ENCODE measurements at places on chromosomes 6 and 20.

DNA sequence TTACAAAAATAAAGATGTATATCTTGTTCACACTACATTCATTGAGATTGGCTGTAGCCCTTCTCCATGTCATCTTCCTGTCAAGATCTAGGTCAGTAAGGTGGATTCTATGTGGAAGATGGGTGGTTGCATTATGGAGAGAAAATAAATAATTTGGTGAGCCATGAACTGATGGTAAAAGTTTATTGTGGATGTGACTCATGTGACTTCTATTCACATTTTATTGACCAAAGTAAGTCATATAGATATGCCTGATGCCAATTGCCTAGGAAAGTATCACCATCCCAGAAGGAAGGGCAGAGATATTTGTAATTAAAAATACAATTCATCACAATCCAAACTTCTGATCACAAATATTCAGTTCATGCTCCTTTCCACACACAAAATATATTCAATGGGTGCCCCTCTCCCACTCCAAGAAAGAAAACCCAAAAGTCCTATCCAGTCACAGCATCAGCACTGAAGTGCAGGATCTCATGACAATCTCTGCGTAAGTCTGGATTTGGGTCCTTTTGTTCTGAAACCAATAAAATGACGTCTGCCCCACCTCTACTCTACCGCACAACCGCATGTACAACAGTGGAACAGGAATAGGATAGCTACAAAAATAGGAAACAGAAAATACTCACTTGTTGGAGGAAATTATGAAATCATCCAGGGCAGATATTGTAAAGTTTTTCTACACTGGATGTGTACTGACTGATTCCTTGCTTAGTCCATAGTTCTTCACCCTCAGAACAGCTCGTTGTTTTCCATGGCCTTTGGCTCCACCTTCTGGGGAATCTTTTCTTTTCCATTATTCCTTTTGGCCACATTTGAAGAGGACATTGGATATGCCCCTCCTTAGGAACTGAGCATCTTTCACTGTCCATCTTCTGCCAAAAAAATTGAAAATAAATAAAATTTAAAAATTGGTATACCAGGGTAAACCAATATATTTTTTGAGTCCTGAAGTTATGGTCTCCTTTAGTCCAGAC lies 16.1 kb upstream of the SLC17A3 start:
- DNase-seq: peak; percentile 47

DNA sequence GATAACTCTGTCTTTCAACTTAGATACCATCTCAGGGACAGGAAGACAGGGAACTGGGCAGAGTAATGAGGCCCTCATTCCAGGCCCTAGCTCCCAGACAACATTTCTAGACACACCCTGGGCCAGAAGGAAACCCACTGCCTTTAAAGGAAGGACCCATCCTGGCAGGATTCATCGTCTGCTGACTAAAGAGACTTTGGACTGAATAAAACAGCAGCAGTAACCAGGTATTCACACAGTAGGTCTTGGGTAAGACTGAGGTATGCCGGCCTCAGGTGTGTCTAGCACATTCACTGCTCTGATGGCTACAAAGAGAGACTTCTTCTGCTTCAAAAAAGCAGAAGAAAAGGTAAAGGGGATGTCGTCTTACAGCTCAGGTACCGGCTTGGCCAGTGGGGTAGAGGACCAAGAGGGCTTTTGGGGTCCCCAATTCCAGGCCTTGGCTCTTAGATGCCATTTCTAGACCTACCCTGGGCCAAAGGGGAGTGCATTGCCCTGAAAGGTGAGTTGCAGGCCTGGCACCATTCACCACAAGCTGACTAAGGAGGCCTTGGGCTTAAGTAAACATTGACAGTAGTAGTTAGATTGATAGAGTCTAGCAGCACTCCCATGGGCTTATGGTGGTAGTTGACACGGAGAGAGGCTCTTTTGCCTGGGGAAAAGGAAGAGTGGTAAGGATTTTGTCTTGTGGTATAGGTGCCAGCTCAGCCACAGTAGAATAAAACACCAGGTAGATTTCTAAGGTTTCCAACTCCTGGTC lies 13.4 kb downstream of the SNX14 start:
- DNase-seq: peak; percentile 28

GRCh38 chr6:158049055-158050028 lies 67.7 kb downstream of the SYNJ2 start:
- no peak for DNase-seq

- no peak for DNase-seq
Observed at GRCh38 chr20:34579979-34580940, 21.7 kb downstream of the MAP1LC3A start.

GRCh38 chr6:158783167-158783450 lies 36.1 kb downstream of the EZR start:
- DNase-seq: no peak

- DNase-seq: peak; percentile 58
Observed at GRCh38 chr20:11035211-11035610, 361.4 kb upstream of the JAG1 start.

DNA sequence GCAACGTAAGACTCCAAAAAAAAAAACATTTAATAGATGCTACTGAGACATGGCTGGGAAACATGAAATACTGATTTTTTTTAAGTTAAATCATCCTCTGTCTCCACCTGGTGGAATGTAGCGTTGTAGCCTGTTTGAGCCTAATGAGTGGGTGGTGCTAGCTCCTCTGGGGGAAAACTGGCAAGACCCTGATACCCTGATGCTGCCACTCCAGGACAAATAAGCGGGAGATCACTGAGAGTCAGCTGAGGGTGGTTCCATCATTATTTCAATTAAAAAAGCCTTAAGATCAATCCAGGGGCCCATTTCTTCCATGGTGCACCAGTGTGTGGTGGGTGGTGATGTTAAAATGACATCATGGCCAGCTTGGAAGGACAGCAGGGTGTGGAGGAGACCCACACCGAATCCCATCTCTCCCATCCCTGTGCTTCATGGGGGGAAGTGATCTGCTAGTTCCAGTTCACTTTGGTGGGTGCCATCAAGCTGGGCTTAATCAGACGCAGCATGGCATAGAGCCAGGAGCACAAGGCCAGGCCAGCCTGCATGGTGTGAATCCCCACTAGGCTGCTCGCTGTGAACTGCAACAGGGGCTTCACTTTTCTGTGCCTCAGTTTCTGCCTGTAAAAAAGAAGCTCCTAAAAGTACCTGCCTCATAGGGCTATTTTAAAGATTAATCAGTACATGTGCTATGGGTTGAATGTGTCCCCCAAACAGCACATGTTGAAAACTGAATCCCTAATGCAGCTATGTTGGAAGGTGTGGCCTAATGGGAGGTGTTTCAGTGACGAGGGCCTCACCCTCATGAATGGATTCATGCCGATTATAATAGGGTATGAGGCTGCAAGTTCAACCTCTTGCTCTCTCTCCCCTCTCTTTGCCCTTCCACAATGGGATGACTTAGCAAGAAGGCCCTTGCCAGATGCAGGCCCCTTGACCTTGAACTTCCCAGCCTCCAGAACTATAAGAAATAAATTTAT lies 13.0 kb upstream of the MRPS10 start:
- DNase-seq: peak; percentile 22

DNA sequence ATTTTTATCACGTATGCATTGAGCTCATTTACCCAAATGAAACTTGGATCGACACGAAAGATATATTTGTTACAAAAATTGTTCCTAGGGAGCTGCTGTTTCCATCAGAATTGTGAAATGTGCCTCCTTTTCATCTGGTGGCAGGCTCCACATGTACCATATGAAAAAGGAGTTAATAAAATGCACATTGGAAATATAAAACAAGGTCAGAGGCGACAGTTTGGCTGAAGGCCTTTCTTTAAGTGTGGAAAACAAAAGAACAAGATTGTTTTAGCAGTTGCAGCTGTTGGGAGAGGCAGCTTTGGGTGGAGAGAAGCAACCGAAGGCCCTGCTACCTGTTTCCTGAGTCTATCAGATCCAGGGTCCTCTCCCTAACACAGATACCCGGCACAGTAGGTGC lies 334.5 kb upstream of the NT5E start:
- no peak for DNase-seq
